Skeletal muscle tissue (tissue), 5 donors: ENCODE measurements at places on chromosomes 5 and 9. TPM values are rescaled to one million over a fixed set of nuclear protein-coding genes. Genes with fewer than 3 reads are reported as not detected.

The F12 gene
- not detected for total RNA-seq

The MZB1 gene
- total RNA-seq, result 0.52 TPM

The SLCO6A1 gene
- 0.52 TPM for total RNA-seq

The FBP2 gene
- total RNA-seq, result 72.5 TPM

The BAAT gene
- total RNA-seq, result 0.52 TPM

The MELK gene
- 6.3 TPM for total RNA-seq

The UNC13B gene
- 16.2 TPM for total RNA-seq

The ADAMTSL1 gene
- 18.3 TPM for total RNA-seq

The C9orf50 gene
- not detected for total RNA-seq

The SLC45A2 gene
- 0.52 TPM for total RNA-seq

The LCN1 gene
- not detected for total RNA-seq

The GFPT2 gene
- total RNA-seq, result 9.9 TPM

The TSSK1B gene
- not detected for total RNA-seq
